ENCODE measurements at places on chromosomes 13 and 19.

GRCh38 chr19:53871454-53871853 is 3.8 kb downstream of the MYADM start:
- DNase-seq = no peak

DNA sequence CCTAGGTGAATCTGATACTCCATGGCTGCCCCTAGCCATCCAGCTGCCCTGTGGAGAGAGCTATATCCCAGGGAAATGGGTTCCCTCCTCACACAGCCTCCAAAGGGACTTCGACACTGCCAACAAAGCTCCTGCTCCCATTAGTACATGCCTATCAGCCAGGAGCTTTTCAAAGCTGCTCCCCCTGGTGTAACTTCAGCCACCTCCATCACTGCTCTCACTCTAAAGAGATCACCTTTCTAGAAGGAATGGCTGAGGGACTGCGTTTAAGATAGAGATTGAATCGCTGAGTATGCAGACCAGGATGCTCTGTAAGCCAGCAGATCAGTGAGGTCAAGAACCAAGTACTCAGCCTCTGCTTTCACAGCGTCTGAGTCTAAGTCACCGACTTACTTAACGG is 213.7 kb downstream of the NALCN start:
- DNase-seq = no peak

DNA sequence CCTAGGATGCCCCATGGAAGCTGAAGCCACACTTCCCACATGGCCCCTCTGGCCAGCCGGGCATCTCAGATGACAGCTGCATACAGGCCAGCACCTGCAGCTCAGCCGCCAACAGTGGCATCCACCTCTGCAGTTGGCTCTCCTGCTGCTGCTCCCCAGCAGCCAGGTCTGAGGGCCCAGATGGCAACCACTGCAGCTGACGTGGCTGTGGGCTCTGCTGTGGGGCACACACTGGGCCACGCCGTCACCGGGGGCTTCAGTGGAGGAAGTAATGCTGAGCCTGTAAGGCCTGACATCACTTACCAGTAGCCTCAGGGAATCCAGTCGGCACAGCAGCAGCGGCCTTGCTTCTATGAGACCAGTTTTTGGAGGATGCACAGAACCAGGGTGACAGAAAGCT is 45.3 kb upstream of the LSM14A start:
- no peak for DNase-seq

DNA sequence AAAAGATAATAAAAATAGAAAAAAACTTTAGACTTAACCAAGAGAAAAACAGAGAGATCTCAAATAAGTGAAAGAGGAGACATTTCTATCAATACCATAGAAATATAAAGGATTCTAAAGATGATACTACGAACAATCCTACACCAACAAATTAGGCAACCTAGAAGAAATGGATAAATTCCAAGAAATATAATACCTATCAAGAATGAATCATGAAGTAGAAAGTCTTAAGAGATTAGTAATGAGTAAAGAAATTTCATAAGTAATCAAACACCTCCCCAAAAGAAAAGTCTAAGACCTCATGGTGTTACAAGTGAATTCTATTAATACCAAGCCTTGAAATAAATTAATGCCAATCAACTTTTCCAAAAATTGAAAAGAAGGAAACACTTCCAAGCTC is 1584.5 kb upstream of the MIR17HG start:
- no peak for DNase-seq

- DNase-seq = no peak
These were observed 4.4 kb downstream of the CCDC61 start for GRCh38 chr19:45999653-46000121.

GRCh38 chr19:41945135-41945766 is 13.9 kb downstream of the RABAC1 start:
- DNase-seq = no peak
